Kidney epithelial cell (primary cell): ENCODE measurements at places on chromosomes 5 and 9.

DNA sequence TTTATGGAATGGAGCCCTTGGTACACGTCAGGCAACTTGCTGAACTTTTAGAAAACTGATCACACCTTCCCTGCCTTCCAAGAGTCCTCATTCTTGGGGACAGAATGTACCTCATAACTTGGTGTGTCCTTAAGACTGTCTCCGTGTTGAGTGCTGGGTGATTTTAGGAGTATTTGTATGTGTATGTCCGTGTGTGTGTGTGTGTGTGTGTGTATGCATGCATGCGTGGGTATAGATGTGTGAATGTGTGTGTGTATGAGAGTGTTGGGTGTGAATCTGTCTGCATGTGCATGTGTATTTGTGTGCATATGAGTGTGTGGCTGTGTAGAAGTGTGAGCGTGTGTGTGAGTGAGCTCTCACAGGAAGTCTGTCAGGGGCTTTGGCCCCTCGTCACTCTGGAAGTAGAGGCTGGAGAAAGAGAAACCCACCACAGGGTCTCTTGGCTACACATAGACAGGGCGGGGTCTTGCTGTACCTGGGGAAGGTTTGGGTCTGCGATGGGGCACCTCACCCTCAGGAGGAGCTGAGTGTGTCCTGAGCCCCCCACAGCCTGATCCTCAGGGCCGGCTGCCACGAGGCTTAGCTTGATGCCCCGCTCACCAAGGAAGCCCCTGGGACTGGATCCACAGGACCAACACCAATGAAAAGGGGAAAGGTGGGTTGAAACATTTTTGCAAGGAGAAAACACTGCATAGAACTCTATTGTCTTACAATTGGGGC, 33.1 kb upstream of the ANKRD33B start:
- DNase-seq: no peak

GRCh38 chr5:4104831-4105597, 509.4 kb downstream of the IRX1 start:
- no peak for DNase-seq

GRCh38 chr5:78604689-78605285, 43.8 kb downstream of the LHFPL2 start:
- no peak for DNase-seq

DNA sequence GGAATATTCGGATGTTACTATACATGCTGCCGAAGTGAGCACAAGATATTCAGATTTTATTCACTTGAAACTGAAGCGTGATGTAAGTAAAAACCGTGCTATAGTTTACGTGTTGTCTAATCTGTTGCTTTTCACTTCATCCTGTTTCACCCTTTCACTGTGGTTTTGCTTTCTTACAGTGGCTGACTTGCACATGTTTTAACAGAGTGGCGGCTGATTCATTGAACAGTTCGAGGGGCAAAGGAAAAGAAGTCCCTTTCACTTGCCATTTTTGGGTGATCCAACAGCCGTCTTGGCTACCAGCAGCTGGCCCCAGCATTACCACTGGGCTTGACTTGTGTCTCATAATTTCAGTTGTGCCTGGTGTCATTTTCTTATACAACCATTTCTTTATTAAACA, 134.0 kb downstream of the IRX1 start:
- DNase-seq: no peak
